Keratinocyte (primary cell): ENCODE measurements at places on chromosomes 5 and 9. TPM values are rescaled to one million over a fixed set of nuclear protein-coding genes. Genes with fewer than 3 reads are reported as not detected.

DNA sequence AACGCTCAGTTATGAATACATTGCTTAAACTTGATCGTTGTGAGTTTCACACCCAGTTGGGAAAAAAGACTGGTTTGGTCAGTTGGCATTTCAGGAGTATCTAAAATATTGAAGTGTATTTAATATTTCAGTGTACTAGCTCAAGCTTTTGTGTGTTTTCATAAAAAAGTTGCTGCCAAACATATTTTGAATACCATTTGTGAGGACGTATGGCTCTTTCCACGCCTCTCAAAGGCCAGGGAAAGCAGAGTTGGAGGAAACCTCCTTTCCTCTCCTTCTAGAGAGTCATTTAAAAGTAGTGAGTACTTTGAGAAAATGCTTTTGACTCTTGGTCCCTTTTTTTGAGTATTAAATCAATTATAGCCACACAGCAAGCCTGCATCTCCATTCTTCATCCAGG is 43.2 kb upstream of the ANKRD33B start:
- no peak for DNase-seq

GRCh38 chr9:91820949-91821880 is 128.8 kb downstream of the ROR2 start:
- no peak for DNase-seq

GRCh38 chr9:10251490-10251889 is 361.3 kb downstream of the PTPRD start:
- DNase-seq, result no peak

GRCh38 chr9:123339666-123340510 is 16.1 kb upstream of the CRB2 start:
- DNase-seq, result no peak

DNA sequence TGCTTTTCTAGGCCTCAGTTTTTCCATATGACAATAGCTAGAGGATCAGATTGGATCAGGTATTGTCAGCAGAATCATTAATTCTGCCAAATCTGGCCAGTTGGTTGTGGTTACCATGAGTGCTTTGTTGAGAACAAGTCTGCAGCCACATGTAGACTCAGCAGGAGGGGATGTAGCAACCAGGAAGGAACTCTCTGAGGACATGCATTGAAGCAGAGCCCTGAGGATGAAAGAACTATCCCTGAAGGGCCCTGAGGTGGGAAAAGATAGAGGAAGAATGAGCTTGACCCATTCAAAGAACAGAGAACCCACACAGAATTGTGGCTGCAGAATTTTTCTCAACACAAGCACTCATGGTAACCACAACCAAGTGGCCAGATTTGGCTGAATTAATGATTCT is 60.1 kb upstream of the AFAP1L1 start:
- no peak for DNase-seq

- DNase-seq, result no peak
Measured at GRCh38 chr5:56950626-56951125, 1.2 kb downstream of the MIER3 start.

Gene ERAP2
- polyA plus RNA-seq, result 35.2 to 41.0 TPM (median 37.0 TPM) in 3 replicates

DNA sequence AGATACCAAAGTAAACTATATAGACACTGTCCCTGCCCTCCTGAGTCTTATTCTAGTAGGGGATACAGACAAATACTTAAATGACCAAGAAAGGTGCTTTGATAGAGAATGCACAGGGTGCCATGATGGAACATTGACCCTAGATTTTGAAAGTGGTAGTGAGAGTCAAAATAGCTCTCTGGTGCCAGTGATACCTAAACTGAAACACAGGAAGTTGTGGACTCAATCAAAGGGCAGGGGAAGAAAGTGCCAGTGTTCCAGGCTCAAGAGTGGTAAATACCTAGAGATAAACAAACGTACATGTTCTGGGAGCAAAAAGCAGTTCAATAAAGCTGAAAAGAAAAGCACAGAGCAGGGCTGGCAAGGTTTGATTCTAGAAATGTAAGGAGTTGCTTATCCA is 267.6 kb downstream of the ISL1 start:
- no peak for DNase-seq

Gene SPAAR
- polyA plus RNA-seq, result not detected in 3 replicates

Gene LCN9
- polyA plus RNA-seq, result not detected in 3 replicates

- DNase-seq, result no peak
Measured at GRCh38 chr9:38359689-38360385, 32.7 kb upstream of the ALDH1B1 start.

GRCh38 chr5:77366717-77367500 is 125.2 kb downstream of the WDR41 start:
- no peak for DNase-seq

- no peak for DNase-seq
Measured at GRCh38 chr5:166499447-166500240, 1791.8 kb upstream of the WWC1 start.

Gene PDE8B
- not detected in 3 replicates for polyA plus RNA-seq

GRCh38 chr5:1546556-1546955 is 22.8 kb upstream of the LPCAT1 start:
- no peak for DNase-seq

GRCh38 chr9:105284463-105284862 is 40.0 kb downstream of the SLC44A1 start:
- DNase-seq, result no peak

DNA sequence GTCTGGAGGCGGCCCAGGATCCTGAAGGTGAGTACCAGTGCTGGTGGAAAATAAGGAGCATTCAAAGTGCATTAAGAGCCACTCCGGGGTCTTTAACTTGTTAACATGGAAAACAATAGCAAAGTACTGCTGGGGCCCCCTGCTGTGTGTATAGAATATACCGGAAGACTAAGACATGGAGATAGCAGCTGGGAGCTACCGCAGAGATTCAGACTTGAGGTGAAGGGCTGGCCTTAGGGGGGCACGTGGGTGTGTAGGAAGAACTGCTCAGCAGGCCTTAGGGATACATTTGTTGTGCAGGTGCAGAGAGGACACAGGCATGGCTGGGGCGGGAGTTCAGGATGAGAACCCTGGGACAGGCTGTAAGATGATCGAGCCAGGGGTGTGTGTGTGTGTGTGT is 1.2 kb upstream of the DMRT1 start:
- DNase-seq, result no peak

Gene TGFBR1
- polyA plus RNA-seq, result 41.6 to 55.0 TPM (median 49.7 TPM) in 3 replicates

GRCh38 chr5:109830955-109831502 is 141.3 kb downstream of the MAN2A1 start:
- no peak for DNase-seq

Gene PCDHGA3
- 0.03 to 0.05 TPM in 2 of 3 replicates, not detected in the other for polyA plus RNA-seq

Gene PAEP
- not detected in 3 replicates for polyA plus RNA-seq

Gene MSX2
- polyA plus RNA-seq, result 2.7 to 4.0 TPM (median 3.6 TPM) in 3 replicates

GRCh38 chr9:12775679-12776512 is 1.1 kb downstream of the LURAP1L start:
- no peak for DNase-seq

Gene ADGRD2
- 0.04 TPM in 1 of 3 replicates, not detected in the others for polyA plus RNA-seq

GRCh38 chr5:109196087-109196822 is 213.5 kb downstream of the PJA2 start:
- DNase-seq, result no peak

DNA sequence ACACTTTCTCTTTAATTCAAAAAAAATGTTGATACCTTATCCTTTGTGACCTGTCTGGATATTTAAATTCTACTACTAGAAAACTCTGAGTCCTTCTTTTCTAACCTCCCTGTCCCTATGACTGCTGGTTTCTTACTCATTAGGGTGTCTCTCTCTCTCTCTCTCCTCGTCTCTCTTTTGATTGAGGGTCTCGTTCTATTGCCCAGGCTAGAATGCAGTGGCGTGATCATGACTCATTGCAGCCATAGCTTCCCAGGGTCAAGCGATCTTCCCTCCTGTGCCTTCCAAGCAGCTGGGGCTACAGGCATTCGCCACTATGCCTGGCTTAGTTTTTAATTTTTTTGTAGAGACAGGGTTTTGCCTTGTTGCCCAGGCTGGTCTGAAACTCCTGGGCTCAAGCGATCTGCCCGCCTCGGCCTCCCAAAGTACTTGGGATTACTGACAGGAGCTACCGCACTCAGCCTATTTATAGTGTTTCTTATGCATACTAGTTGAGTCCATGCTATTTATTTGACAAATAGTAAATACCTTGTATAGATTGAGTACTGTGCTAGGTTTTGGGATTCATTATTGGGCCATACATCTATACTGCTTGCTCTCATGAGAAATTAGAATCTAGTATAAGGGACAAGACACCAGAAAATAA is 61.9 kb downstream of the NSD1 start:
- no peak for DNase-seq

Gene PCDHA13
- polyA plus RNA-seq, result 0.04 to 0.12 TPM in 2 of 3 replicates, not detected in the other

DNA sequence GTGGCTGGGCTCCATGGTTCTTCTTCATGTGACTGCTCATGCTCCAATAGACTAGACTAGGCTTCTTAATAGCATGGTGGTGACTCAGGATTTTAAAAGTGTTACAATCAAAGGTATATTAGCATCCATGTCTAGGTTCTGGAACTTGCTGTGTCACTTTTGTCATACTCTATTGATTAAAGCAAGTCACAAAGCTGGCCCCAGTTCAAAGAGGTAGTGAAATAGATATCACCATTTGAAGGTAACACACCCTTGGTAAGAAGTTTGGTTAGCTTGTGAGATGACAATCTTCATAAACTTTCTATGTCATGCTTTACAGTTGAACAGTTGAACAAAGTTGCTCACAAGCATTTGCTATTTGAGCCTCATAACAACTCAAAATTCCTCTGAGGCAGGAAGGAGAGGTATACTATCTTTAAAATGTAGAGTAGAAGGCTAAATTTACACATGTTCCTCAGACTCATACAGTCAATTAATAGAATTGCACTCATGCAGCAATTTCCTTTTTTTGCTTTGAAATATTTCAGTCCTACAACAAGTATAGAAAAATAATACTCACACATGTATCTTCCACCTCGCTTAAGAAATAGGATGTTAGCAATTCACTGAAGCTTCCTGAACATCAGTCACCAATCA is 56.8 kb upstream of the TMEM252 start:
- no peak for DNase-seq

DNA sequence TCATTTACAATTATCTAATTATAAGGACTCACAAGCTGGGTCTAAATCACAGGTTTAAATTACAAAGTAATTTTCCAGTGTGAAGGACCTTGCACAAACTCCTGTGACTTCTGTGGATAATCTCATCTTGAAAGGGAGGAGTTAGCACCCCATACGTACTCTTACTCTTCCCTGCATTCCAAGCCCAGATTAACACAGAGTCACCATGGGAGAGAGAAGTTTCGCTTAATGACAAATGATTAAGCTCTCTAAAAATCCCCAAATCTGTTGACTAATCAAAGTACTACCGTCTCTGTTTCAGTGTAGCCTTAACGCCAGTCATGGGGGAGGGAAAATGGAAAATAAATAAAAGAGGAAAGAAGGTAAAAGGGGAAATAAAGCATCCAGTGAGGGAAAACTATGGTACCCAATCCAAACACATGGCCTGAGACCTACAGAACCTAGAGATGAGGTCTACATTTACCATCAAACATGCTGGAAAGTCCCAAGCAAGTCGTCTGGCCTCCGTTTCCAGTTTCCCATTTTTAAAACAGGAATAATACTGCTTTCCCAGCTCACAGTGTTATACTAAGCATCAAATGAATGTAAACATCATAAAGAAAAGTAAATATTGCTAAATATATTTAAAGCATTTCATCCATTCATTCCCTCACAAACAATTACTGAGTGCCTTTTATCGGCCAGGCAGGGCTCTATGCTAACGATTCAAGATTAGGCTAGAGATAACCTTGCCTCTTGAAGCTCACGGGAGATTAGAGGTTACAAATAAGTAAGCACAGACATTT is 63.2 kb downstream of the PCA3 start:
- DNase-seq, result no peak

GRCh38 chr5:108093186-108093585 is 288.7 kb downstream of the FBXL17 start:
- DNase-seq, result no peak

GRCh38 chr9:17555362-17556054 is 23.4 kb upstream of the SH3GL2 start:
- DNase-seq, result no peak

Gene C5orf52
- polyA plus RNA-seq, result not detected in 3 replicates

DNA sequence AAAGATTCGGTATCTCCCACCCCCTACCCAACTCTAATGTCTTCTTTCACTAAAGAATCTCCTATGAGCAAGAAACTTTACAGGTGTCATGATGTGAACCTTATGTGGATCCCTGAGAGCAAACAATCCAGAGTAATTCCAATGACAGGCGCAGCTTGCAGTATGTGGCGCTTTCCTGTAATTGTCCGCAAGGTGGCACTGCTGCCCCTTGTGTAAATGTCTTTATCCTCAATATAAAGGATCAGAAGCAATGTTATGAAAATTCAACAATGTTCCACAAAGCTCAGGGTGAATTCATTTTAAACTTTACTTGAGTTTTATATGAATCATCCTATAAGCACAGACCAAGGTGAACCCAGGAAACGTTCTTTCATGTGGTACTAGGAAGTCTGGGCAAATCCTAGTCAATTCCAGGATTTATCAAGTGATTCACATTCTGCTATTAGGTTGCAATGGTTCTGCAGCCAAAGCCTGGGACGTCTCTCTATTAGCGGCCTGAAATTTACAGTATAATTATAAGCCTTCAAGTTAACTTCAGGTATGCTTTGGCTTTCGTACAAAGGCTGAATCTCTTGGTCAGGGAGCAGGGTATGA is 113.7 kb downstream of the TRPM6 start:
- peak; percentile 11 for DNase-seq

Gene CAMK4
- 0.30 to 1.0 TPM (median 0.45 TPM) in 3 replicates for polyA plus RNA-seq

Gene HOMER1
- polyA plus RNA-seq, result 3.8 to 6.5 TPM (median 5.0 TPM) in 3 replicates

- DNase-seq, result no peak
Measured at GRCh38 chr9:19875291-19875920, 86.6 kb upstream of the SLC24A2 start.

GRCh38 chr9:69583645-69584234 is 88.4 kb downstream of the APBA1 start:
- no peak for DNase-seq

DNA sequence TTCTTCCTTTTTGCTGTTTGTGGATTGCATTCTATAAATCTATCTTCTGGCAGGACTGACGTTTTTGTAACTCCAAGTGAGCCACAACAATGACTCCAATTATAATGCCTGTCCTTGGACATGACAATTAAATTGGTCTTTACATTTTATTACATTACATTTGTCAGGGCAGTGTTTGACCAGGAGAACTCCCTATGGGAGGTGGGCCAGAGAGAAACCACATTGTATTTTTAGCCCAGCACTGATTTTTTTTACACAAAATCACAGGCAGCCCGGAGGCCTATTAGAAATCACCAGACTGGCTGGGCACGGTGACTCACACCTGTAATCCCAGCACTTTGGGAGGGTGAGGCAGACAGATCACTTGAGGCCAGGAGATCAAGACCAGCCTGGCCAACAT is 99.1 kb upstream of the SMC5 start:
- no peak for DNase-seq

- no peak for DNase-seq
Measured at GRCh38 chr5:149580808-149581191, 498 bp upstream of the ARHGEF37 start.
